CD8-positive, alpha-beta T cell (primary cell): ENCODE measurements at places on chromosomes 6 and 20. TPM values are rescaled to one million over a fixed set of nuclear protein-coding genes. Genes with fewer than 3 reads are reported as not detected.

Gene GNMT
- total RNA-seq = 1.9 TPM

Gene CRISP3
- not detected for total RNA-seq

Gene GCM1
- total RNA-seq = 0.11 TPM

Gene EYA2
- not detected for total RNA-seq

Gene CNPY3
- 43.9 TPM for total RNA-seq

Gene WFDC2
- total RNA-seq = not detected

Gene PSMA7
- total RNA-seq = 170 TPM

Gene LST1
- total RNA-seq = 13.0 TPM

Gene LGSN
- total RNA-seq = not detected

Gene SCUBE3
- not detected for total RNA-seq

Gene ADGRF4
- not detected for total RNA-seq

Gene SIRPB2
- total RNA-seq = not detected

Gene SMLR1
- not detected for total RNA-seq

Gene RBM24
- 2.7 TPM for total RNA-seq

Gene ENPP5
- 0.33 TPM for total RNA-seq

Gene C6orf141
- total RNA-seq = not detected

Gene BPIFB1
- total RNA-seq = not detected

Gene KHDRBS2
- total RNA-seq = not detected

Gene PXMP4
- total RNA-seq = 2.7 TPM

Gene CARMIL1
- 6.1 TPM for total RNA-seq

Gene HLA-DQA1
- 5.5 TPM for total RNA-seq
